ENCODE measurements at places on chromosomes 1 and 21.

- no peak for DNase-seq
Measured at GRCh38 chr1:78663923-78664322, 14.3 kb downstream of the IFI44 start.

DNA sequence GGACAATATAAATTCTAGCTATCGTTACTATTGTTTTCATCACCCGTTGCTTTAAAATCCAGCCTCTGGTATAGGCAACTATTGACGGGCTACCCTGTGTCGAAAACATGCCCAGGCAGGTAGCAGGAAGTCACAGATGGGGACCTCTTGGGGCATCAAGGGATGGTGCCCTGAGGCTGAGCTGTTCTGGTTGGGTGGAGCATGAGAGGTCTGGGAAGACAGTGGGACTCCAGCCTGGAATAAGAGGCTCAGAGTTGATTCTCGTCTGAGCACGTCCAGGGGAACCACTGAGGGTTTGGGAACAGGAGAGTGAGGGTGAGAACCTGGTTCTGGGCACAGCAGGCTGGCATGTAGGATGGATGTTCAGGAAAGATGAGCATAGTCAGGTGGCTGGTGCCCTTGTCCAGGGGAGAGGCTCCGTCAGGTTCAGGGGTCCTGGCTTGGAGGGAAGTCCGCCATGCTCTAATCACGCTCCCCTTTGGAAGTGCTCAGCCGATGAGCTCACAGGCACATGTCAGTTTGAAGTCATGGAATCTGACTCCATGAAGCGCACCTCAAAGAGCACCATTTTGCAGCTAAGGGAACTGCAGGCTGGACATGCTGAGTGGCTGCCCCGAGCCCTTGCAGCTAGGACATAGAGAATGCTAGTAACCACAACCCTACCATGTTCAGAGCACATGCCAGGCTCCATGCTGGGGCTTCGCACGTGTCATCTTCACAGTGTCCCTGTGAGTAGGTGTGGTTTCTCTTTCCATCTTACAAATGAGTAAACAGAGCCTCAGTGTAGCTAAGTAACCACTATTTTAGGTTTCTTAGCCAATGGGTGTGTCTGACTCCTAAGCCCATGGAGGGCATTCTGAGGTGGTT is 21.0 kb downstream of the PCSK9 start:
- no peak for DNase-seq

DNA sequence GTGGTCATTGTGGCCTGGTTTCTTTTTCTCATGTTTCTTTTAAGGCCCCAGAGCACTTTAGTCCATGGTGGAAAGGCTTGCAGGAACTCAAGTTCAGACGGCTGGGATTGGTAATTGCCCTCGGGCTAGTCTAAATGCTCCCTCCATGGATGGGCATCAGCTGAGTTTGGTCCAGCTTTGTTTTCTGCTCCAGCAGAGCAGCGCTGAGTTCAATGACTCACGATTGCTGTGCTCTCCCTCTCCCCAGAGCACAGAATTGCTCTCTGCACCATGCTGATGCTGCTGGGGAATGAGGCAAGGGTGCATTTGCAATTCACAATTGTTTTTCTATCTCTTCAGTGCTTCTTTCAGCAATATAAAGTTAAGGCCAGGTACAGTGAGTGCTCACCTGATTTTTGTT is 1.8 kb upstream of the OR2T6 start:
- DNase-seq: no peak

DNA sequence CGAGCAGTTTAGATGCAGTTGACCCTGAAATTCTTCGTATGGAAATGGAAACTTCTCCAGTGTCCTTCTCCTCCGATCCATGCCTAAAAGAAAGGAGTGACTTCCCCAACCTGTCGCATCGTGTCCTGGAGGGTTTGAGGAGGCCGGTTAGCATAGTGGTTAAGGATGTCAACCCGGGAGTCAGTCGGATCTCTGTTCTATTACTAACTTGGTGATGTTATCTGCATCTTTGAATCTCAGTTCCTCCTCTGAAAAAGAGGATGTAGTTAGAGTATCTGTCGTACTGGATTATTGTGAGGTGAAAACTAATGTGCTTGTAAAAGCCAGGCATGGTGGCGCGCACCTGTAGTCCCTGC is 684 bp downstream of the ZBTB8B start:
- no peak for DNase-seq

GRCh38 chr1:47682198-47682597 is 244.4 kb downstream of the FOXD2 start:
- no peak for DNase-seq

GRCh38 chr1:9654834-9655723 is 3.5 kb downstream of the PIK3CD start:
- DNase-seq: peak; percentile 65

- DNase-seq: no peak
Measured at GRCh38 chr1:17158961-17159360, 39.7 kb upstream of the PADI2 start.

DNA sequence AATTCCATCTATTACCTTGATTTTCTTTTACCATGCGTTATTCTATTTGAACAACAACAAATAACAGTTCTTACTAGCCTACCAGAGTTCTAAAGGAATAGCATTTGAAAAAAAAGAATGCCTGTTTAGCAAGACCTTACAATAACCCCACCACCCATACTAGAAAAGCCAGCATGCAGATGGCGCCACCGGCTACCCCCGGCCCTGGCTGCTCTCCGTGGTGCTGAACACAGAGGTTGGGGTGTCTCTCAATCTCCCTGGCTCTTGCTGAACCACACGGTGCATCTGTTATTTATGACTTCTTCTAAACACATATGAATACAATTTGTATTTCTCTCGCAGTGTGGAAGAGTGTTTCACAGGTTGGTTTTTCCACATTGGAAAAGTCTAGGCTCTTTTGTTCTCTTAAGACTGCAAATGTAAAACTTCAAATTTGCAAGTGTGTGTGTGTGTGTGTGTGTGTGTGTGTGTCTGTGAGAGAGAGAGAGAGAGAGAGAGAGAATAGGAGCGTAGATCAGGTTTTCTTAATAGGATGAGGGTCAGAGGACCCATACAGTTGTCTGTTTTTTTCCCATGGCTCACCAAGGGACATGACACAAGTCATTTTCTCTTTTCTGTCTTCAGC is 13.6 kb downstream of the GRIK3 start:
- DNase-seq: no peak

- no peak for DNase-seq
Measured at GRCh38 chr1:203369666-203370065, 18.7 kb upstream of the FMOD start.

GRCh38 chr1:2384941-2385481 is 6.3 kb downstream of the MORN1 start:
- no peak for DNase-seq

GRCh38 chr1:7257225-7257624 is 472.0 kb downstream of the CAMTA1 start:
- no peak for DNase-seq

DNA sequence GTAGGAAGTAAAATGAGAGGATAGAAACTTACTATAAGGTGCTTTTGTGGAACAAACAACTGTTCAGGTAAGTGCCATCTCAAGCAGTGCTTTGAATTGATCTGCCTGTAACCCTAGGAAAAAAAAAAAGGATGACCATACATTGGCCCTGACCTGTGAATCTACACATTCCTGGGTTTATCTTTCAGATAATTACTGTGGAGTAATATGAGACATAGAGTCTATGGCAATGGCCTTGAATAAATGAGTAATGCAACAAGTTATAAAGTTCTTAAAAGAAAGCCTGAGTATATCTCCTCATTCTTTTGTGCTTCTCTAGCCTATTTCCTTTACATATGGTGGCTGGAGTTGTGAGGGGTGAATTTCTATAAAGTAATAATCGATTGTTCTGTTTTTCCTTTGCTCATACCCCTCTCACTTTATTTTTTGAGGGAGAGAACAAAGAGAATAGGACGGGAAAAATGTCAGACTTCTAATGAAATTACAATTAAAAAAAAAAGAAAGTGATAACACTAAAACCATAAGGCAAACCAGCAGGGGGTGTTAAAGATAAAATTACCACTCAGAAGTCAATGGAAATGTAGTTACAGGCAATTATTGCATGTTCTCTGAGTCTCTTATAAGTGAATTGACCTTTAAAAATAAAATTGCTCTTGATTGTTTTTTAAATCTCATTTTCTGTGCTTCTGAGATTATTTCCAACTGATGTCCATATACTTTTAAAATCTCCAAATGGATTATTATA is 12.4 kb upstream of the ATP1A1 start:
- DNase-seq: no peak

DNA sequence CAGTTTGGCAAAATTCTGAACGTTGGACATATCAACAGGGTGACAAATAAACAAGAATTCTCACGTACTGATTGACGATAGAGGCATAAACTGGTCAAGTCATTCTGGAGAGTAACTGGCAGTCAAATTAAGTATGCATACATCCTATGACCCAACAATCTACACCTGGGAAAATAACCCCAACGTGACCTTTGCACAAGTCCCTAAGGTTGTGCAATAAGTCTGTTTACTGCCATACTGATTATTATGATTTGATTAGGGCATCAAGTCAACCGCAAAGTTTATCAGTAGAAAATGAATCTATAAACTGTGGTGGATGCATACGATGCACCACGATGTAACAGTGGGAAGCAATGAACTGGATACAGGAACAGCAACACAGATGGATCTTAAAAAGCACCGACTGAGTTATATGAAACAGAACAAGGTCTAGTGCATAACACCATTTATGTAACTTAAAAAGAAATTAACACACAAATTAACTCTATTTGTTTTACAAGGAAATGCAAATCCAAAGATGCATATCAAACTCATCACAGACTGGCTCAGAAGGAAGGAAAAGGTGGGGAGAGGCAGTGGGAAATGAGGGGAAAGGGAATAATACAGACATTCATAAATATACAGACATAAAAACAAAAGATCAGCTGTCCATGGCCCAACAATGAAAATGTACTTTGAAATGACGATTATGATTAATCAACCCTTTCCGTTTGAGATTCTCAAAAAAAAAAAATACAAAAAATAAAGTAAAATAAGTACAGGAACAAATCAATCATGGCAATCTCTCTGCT is 41.0 kb upstream of the SEC16B start:
- DNase-seq: no peak

- no peak for DNase-seq
Measured at GRCh38 chr1:100322436-100323211, 29.7 kb upstream of the CDC14A start.

DNA sequence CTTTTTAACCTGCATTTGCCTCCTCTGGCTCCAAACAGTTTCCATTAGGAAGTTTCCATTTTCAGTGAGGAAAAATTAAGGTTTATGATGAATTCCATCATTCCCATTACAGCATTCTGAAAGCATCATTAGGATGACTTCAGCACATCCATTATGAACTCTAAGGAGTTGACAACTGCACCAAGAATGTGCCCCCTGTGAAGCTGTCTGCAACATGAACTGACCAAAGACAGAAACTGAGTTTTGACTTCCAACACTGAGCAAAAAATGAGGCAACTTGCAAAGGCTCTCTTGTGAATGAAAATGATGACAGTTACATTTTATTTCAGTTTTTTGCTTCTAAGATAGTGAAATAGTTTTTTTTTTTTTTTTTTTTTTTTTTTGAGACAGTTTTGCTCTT is 18.3 kb upstream of the KCNE1 start:
- DNase-seq: no peak

- DNase-seq: no peak
Measured at GRCh38 chr1:109274533-109275476, 8.1 kb downstream of the PSRC1 start.

GRCh38 chr1:188958461-188959115 is 1519.1 kb downstream of the BRINP3 start:
- no peak for DNase-seq

DNA sequence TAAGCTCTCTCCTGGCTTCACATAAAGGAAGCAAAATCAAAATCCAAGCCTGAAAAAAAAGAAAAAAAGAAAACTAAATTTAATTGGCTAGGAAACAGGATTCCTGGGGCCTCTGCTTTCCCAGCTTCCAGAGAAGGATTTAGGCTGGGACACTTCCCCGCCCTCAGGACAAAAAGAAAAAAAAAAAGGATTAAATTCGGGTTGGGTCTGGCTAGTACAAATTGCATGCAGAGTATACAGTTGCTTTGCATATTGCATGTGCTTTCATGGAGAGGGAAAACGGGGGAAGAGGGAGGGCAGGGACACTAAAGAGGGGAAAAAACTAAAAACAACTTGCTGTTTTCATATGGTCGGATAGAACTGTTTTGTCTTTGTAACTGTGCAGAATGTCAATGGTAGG is 42.7 kb downstream of the OLIG1 start:
- no peak for DNase-seq

GRCh38 chr21:46155514-46156377 is at the start of gene FTCD:
Gene FTCD, minus strand, starts transcription at chr21:46155579. Its CDS starts 56 bp downstream, at chr21:46155523.
- no peak for DNase-seq

DNA sequence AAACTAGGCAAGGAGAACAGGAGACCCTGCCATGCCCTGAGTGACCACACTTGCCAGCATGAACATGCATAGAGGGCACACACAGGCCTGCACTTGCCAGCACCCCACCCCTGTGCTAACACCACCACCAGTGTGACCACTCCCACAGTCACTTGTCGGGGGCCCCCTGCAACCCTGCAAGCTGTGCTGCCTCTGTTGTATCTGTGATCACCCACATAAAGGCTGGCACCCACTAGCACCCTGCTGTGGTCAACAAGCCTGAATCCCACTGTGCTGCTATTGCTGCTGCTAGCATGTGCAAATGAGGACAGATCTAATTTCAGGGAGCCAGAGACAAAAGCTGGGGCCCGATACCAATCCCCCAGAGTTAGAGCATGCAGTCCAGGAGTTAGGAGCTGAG is 217.7 kb downstream of the GIPC2 start:
- DNase-seq: no peak

DNA sequence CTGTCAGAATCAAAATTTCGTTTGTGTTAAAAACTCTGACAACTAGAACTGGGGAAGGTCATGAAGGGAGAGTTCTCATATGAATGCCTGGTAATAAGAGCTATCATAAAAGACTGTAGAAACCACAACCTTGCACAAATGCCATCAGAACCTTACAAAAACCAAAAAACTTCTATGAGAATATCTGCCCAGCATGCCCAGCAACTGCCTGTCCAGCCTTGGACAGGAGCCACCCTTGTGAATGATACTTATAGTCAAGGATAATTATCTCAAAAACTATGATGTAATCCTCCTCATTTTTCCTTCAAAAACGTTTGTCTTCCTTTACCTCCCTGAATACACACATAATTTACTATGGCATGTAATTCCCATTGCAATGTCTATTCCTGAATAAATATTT is 53.4 kb upstream of the C1orf185 start:
- no peak for DNase-seq

GRCh38 chr1:169043823-169044222 is 62.7 kb upstream of the ATP1B1 start:
- DNase-seq: no peak

GRCh38 chr1:84776639-84777038 is 86.4 kb upstream of the SSX2IP start:
- DNase-seq: no peak

GRCh38 chr1:5610432-5610831 is 381.8 kb downstream of the NPHP4 start:
- no peak for DNase-seq

GRCh38 chr21:25850126-25850842 is 115.5 kb downstream of the GABPA start:
- DNase-seq: no peak

- no peak for DNase-seq
Measured at GRCh38 chr1:109822749-109823542, 59.2 kb upstream of the EPS8L3 start.

Measured in activated naive CD4-positive, alpha-beta T cell treated with Interleukin-2 at 50 U/mL for 16 hours (primary cell).